ENCODE measurements at places on chromosomes 3 and 15.

DNA sequence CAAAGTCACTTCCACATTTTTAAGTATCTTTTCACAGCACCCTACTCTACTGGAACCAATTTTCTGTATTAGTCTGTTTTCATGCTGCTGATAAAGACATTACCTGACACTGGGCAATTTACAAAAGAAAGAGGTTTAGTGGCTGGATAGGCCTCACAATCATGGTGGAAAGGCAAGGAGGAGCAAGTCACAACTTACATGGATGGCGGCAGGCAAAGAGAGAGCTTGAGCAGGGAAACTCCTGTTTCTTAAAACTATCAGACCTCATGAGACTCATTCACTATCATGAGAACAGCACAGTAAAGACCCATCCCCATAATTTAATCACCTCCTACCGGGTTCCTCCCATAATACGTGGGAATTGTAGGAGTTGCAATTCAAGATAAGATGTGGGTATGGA lies 18.7 kb downstream of the MCCC1 start:
- DNase-seq: no peak

DNA sequence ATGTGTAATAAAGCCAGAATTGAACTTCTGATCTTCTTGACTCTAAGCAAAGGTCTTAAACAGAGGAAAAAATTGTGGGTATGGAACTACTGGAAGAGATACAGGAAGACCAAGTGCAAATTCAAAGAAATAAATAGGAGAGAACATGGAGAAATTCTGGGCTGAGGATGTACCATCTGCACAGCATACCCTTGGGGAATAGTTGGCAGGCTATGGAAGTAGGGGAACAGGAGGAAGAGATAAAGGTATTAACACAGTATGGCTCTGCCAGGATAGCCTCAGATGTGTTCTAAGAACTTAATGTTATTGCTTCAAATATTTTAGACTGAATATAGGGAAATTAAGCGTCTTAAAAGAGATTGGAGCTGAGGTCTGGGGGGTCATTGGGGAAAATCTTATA lies 485.4 kb downstream of the CNTN3 start:
- DNase-seq: no peak

GRCh38 chr3:33146791-33147445 lies 33.1 kb downstream of the CRTAP start:
- DNase-seq: peak; percentile 21

- DNase-seq: peak; percentile 63
Measured at GRCh38 chr15:91853511-91853947, at the start of gene SLCO3A1. SLCO3A1 (plus strand) TSS chr15:91853708.

DNA sequence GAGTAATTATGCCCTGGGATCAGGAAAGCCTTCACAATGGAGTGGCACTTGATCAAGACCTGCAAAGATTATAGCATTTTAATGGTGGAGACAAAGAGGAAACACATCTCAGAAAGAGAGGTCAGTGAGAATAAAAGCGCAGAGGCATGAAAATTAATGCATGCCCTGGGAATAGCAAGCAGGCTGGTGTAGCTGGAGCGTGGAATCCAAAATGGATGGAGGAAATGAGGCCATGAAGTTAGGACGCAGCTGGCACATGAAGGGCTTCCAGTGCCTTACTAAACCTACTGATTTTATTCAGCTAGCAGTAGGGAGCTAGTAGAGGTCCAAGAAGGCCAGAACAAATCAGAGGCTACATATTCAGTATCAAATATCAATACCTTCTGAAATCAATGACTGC lies 38.1 kb downstream of the TMEM212 start:
- no peak for DNase-seq

DNA sequence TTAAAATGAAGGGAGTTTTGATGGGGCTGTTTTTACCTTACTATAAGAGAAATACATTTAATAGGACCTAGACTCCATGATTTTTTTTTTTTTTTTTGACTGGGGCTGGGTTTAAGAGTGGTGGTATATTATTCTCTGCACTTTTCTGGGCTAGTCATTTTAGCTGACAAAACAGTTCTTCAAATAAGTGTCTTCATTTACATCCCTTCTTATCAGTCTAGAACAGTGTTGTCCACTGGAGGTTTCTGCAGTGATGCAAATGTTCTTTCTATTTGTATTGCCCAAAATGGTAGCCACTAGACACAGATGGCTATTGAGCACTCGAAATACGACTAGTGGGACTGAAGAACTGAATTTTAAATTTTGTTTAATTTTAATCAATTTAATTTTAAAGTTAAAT lies 37.2 kb downstream of the KLHL18 start:
- DNase-seq: no peak

DNA sequence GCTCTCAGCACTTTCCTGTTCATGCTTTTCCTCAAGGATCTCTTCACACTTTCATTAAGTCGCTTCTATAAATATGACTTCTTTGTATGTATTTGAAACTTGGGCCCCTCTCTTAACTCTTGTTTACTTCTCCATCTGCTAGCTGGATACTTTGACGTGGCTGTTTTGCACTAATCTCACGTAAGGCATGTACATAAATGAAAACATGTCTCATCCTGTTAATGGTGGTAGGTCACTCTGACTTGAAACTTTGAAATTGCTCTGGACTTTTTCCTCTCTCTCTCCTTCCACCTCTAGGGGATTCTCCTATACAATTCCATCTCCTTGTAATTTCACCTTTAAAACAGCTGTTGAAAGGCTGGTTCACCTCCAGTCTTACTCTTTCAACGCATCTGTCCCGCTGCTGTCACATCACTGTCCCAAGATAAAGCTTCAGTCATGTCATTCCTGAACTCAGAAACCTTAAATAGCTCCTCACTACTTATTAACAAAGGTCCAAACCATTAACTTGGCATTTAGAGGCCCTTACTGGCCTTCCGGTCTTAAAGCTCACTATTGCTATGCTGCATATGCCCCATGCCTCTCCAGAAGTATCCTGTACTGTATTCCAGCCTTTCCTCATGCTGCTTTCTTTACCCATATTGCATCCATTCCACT lies 1.2 kb downstream of the BLOC1S6 start:
- peak; percentile 16 for DNase-seq

DNA sequence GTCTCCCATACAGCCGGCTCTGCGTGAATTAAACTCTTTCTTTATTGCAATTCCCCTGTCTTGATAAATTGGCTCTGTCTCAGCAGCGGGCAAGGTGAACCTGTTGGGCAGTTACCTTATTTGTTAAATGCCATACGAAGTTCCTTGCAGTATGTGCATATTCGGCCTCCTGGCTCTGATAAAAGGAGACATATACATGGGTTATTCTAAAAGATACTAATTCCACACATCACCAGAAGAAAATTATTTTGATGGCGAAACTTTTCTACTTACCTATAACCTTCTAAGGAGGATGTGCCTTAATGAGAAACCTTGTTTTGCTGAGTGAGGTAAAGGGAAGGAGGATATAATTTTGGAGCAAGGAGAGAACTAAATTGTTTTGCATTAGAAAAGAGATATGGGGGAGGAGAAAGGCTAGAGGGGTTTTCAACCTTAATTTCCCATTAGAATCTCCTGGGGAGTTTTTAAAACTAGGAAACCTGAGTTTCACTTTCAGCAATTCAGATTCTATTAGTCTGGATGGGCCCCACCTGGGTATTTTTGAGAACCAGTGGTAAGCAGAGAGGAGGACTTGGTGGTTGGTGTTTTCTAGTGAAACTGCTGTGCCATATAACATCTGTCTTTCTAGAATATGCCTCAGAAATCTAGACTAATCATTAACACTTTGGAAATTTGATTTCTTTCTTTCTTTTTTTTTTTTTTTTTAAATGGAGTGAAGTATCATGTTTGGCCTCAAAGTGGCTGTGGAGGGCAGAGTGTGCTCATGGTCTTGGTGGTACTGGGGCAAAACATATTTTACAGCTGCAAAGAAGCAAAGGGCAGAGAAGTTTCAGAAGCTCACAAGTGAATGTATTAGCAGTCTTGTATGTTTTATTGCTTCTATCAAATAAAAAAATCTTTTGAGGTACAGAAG lies 23.0 kb downstream of the NANOGP8 start:
- DNase-seq: no peak

DNA sequence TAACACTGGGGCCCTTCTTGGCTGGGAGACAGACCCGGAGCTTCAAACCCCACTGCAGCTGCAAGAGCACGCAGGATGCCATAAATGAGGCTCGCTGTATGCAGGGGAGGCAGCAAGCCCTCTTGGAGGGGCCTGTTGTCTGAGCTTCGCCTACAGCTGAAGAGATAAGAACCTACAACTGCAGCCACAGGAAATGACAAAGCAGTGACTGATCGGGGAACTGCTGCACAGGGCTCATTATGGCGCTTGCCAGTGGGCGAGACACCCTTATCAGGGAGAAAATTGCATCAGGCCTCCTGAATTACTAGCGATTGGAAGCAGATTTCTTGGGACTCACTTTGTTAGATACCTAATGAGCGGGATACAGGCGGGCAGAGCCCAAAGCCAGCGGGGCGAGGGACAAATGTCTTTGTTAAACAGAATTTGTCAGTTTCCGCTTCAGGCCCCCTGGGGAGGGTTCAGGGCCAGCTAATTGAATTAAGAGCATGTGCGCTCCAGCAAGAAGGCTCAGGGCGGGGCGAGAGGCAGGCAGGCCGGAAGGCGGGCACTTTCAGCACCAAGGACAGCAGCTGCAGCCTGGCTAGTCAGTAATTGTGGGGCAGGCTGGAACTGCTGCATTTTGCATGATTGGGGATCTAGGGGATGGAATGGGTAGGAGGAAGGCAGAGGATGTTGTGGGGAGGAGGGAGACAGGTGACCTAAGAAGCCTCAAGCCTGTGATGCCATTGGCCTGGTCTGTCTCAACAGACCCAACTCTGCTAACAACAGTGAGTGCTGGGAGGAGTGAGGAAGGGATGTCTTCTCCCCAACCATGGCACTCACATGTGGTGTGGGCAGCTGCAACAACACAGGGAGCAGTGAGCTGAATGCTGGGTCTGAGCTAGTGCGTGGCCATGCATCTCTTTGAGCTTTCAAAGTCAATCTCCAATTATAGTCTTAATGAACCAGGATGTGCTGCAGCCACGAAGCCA lies 55.3 kb downstream of the CCDC33 start:
- DNase-seq: peak; percentile 69

GRCh38 chr15:85048430-85048829 lies 66.8 kb downstream of the PDE8A start:
- no peak for DNase-seq

DNA sequence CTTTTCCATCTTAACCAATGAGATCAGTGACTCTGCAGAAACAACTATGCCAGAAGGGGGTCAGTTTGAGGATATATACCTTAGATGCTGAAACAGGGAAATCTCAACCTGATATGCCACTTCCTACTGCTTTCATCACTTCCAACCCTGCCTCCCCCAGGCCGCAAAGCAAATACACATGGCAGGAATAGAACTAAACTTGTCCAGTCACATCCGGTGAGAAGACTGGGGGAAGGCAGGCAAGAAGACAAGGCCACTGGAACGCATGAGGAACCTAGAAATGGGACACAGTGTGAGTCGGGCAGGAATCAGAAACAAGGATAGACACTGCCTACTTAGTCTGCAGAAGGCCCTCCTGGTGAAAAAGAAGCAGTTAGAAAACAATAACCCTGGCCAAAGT lies 90.6 kb downstream of the MYO5A start:
- DNase-seq: no peak

DNA sequence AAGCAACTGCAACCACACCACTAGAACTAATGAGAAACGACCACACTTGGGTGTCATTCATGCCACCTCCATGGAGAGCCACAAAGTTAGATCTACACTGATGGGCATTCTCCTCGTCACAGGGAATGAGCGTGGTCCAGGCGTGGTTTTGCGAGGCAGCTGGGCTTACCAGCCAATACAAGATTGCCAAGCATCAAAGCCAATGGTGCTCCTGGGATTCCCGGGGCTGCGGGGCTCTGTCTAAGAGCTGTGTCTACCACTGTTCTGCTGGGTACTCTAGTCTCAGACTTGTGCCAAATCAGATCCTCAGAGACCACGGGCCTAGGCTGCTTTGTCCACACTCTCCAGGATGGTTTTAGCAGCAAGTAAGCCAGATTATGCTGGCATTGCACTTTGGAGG lies 43.8 kb downstream of the RAB6B start:
- DNase-seq: no peak

DNA sequence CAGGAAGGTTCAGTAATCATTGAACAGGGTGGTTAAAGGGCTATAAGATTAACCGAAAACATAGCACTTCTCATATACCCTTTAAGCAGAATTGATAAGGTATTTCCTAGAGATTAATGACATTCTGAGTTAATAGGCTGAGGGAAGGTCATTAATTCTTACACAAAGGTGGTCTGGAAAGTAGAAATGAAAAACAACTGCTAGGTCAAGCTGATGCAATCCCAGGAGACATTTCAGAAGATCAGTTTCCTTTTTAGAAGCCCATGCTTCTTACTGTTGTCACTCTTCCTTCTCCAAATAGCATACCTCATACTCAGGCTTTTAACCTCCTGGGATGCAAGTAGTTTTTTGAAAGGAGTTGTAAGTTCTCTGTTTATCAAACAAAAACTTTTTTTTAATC lies 8.8 kb downstream of the FILIP1L start:
- no peak for DNase-seq

GRCh38 chr3:41093476-41093875 lies 105.8 kb upstream of the CTNNB1 start:
- DNase-seq: no peak

- no peak for DNase-seq
Measured at GRCh38 chr3:58697561-58697960, 31.0 kb upstream of the FAM3D start.

DNA sequence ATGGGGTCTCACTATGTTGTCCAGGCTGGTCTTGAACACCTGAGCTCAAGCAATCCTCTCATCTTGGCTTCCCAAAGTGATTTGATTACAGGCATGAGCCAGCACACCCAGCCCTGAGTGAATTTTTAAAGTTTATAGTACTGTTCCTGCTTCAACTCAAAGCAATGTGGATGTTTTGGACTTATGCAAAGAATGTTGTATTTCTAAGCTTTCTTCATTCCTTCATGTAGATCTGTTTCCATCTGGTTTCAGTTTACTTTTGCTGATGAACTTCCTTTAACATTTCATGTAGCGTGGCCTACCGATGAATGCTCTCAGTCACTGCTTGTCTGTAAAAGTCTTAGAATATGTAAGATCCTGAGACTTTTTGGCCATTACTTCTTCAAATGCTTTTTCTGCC lies 23.2 kb downstream of the NRG4 start:
- DNase-seq: no peak
